ENCODE measurements at places on chromosomes 2 and 18. TPM values are rescaled to one million over a fixed set of nuclear protein-coding genes. Genes with fewer than 3 reads are reported as not detected.

SOWAHC gene
- 17.8 TPM for total RNA-seq

MORN2 gene
- 36.0 TPM for total RNA-seq

PDE1A gene
- 1.0 TPM for total RNA-seq

SLC20A1 gene
- total RNA-seq, result 105 TPM

- no peaks in the 10 kb centered on the region for H3K4me1 ChIP-seq
- DNase-seq, result peak; percentile 45
- no peaks in the 10 kb centered on the region for H3K36me3 ChIP-seq
Observed at GRCh38 chr2:48126162-48126561, 219.9 kb upstream of the FBXO11 start.

GRCh38 chr18:64379662-64380061 is 230.8 kb upstream of the LINC00305 start:
- H3K36me3 ChIP-seq, result no peaks in the 10 kb centered on the region
- H3K27me3 ChIP-seq, result no peaks in the 10 kb centered on the region
- H3K4me3 ChIP-seq, result no peak overlapping the region
- no peak overlapping the region for H3K27ac ChIP-seq
- no peaks in the 10 kb centered on the region for H3K4me1 ChIP-seq

DNA sequence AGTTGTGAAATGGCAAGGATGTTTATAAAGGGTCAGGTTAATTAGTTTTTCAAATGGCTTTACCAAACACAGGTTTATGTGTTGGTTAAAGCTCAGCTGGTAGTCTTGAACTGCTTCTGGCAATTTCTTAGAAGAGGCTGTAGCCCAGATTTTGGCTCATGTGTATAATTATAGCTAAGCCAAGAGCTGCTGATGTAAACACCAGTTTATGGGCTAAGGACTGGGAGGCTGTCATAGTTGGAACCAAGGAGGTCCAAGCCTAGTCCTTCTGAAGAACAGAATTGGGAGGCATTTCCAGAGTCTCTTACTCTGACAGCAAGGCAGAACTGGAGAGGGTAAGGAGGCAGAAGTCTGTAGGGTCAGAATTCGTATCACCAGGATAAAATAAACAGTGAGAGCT is 25.4 kb downstream of the UBE2E3 start:
- H3K27me3 ChIP-seq, result no peaks in the 10 kb centered on the region
- peaks cover 4% of the 10 kb centered on the region for H3K4me1 ChIP-seq
- H3K4me3 ChIP-seq, result no peak overlapping the region
- no peaks in the 10 kb centered on the region for H3K36me3 ChIP-seq
- H3K27ac ChIP-seq, result no peak overlapping the region
- no peak for DNase-seq
